A549 treated with CpdA at 1 μM for 4 hours (cell line): ENCODE measurements at places on chromosomes 5 and 9. TPM values are rescaled to one million over a fixed set of nuclear protein-coding genes. Genes with fewer than 3 reads are reported as not detected.

Gene ARID3C
- 0.15 to 0.33 TPM (median 0.23 TPM) in 4 of 5 replicates, not detected in the other for total RNA-seq

Gene DRD1
- total RNA-seq: 0.83 to 1.4 TPM (median 1.0 TPM) in 5 replicates

Gene C5orf63
- 3.3 to 4.4 TPM (median 3.7 TPM) in 5 replicates for total RNA-seq

Gene ALAD
- total RNA-seq: 13.7 to 17.1 TPM (median 16.4 TPM) in 5 replicates

Gene ANKRD20A1
- 0.28 to 1.9 TPM (median 0.84 TPM) in 5 replicates for total RNA-seq

Gene CLIC3
- total RNA-seq: 1.7 to 4.0 TPM (median 3.5 TPM) in 5 replicates

Gene ARL14EPL
- 0.07 to 0.69 TPM (median 0.39 TPM) in 5 replicates for total RNA-seq

Gene ADAMTS12
- 6.5 to 8.6 TPM (median 7.4 TPM) in 5 replicates for total RNA-seq

Gene TLR4
- 0.06 to 0.34 TPM (median 0.10 TPM) in 5 replicates for total RNA-seq

Gene ZNF462
- 4.2 to 6.1 TPM (median 4.5 TPM) in 5 replicates for total RNA-seq

Gene CTXN3
- total RNA-seq: not detected in 5 replicates

Gene EQTN
- total RNA-seq: not detected in 5 replicates

Gene FAM169A
- total RNA-seq: 4.4 to 7.4 TPM (median 6.2 TPM) in 5 replicates

Gene FOXD1
- total RNA-seq: 13.1 to 19.3 TPM (median 17.6 TPM) in 5 replicates

Gene PCDHB12
- total RNA-seq: 0.07 TPM in 1 of 5 replicates, not detected in the others

Gene CDHR2
- 0.04 to 0.15 TPM (median 0.10 TPM) in 4 of 5 replicates, not detected in the other for total RNA-seq

Gene FGF10
- total RNA-seq: not detected in 5 replicates

Gene TARS1
- 142 to 183 TPM (median 157 TPM) in 5 replicates for total RNA-seq

Gene CYLC2
- not detected in 5 replicates for total RNA-seq

Gene IL9
- not detected in 5 replicates for total RNA-seq

Gene HARS1
- total RNA-seq: 81.3 to 85.6 TPM (median 83.4 TPM) in 5 replicates

Gene PAIP1
- 102 to 127 TPM (median 112 TPM) in 5 replicates for total RNA-seq

Gene IFNA2
- total RNA-seq: not detected in 5 replicates

Gene ZBTB6
- 4.7 to 6.1 TPM (median 5.7 TPM) in 5 replicates for total RNA-seq

Gene SV2C
- not detected in 5 replicates for total RNA-seq

Gene BHMT2
- total RNA-seq: not detected in 5 replicates

Gene SVEP1
- total RNA-seq: 1.3 to 1.9 TPM (median 1.5 TPM) in 5 replicates

Gene GDA
- 1.1 to 1.7 TPM (median 1.2 TPM) in 5 replicates for total RNA-seq
